ENCODE measurements at places on chromosomes 16 and 17. TPM values are rescaled to one million over a fixed set of nuclear protein-coding genes. Genes with fewer than 3 reads are reported as not detected.

CEMP1 gene
- total RNA-seq, result not detected

SLC6A2 gene
- under 0.01 TPM for total RNA-seq

DDX28 gene
- 6.4 TPM for total RNA-seq

CCDC154 gene
- 0.49 TPM for total RNA-seq

CRHR1 gene
- total RNA-seq, result 37.6 TPM

MYH1 gene
- total RNA-seq, result not detected

PPL gene
- 0.49 TPM for total RNA-seq
